ENCODE measurements at places on chromosomes 11 and 22.

- DNase-seq = no peak
Observed at GRCh38 chr11:65743681-65744025, 23.1 kb upstream of the RNASEH2C start.

DNA sequence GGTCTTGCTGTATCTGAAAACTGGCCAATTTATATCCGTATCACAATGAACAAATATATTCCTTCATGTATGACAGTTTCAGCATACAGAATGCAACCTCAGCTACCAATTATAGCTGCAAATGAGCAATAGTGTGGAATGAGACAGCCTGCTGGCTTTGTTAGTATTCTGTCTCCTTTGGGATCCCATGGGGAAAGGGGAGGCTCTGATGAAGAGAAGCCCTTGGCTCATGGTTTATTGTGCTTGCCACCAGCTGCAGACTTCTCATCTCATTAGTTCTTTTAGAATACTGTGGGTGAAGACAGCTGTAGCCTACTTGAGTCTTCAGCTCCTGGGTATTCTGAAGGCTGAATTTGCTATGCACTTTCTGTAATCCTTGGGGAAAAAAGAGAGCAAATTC is 42.4 kb downstream of the PITPNB start:
- DNase-seq = peak; percentile 87

DNA sequence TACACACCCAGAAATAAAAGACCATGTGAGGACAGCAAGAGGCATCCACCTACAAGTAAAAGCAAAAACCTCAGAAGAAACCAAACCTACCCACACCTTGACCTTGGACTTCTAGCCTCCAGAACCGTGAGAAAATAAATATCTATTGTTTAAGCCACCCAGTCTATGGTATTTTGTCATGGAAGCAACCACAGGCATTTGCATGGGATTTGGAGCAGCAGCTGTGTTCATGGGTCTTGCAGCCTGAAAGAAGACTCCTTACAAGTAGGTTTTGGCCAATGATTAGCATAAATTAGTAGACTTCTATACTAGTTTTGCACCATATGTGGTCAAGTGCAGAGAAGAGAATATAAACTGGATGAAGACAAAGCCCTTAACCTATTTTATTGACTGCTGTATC is 27.9 kb downstream of the FSHB start:
- no peak for DNase-seq

DNA sequence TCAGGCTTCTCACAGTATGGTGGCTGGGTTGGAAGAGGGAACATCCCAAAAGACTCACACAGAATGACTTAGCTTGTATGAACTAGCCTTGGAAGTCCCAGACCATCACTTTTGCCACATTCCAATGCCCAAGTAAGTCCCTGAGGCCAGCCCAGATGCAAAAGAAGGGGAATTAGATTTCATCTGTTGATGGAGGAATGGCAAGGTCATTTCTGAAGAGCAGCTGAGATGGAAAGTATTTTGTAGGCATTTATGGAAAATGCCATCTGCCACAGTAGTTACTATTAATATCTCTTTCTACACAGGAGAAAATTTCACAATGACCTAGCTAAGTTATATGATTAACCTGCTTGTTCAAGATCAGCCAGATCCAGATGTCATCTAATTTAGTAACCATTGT is 58.8 kb downstream of the ENDOD1 start:
- peak; percentile 47 for DNase-seq

DNA sequence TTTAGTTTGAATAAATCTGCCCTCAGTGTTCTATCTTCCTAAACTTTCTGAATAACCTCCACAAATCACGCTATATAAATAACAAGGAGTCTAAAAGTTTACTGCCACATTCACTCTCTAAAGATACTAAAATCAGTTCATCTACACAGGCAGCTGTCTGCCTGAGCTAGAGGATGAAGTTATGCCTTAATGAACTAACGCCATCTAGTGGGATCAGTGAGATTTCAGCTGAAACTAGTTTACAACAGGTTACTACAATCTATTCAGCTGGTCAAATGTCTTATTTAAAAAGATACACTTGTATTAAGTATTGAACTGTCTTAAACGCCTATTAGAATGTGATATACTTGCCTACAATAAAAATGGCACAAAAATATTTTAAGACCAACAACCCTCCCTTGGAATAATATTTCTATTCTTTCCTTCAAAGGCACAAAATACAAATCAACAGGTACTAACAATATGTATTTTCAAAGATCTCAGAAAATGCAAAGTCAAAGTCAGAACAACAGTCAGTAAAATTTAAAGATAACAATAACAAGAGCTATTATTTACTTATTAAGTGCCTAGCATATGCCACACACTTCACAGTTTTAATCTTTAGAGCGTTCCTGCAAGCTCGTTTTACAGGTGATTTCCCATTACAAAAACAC is 84.1 kb downstream of the LARGE2 start:
- peak; percentile 82 for DNase-seq
